ENCODE measurements at places on chromosomes 12 and 14.

DNA sequence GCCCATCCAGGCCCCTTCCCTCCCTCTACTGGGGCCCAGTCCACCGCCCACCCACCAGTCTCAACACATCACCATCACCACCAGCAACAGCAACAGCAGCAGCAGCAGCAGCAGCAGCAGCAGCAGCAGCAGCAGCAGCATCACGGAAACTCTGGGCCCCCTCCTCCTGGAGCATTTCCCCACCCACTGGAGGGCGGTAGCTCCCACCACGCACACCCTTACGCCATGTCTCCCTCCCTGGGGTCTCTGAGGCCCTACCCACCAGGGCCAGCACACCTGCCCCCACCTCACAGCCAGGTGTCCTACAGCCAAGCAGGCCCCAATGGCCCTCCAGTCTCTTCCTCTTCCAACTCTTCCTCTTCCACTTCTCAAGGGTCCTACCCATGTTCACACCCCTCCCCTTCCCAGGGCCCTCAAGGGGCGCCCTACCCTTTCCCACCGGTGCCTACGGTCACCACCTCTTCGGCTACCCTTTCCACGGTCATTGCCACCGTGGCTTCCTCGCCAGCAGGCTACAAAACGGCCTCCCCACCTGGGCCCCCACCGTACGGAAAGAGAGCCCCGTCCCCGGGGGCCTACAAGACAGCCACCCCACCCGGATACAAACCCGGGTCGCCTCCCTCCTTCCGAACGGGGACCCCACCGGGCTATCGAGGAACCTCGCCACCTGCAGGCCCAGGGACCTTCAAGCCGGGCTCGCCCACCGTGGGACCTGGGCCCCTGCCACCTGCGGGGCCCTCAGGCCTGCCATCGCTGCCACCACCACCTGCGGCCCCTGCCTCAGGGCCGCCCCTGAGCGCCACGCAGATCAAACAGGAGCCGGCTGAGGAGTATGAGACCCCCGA lies 6.8 kb upstream of the RNU7-1 start:
- DNase-seq, result no peak

- no peak for DNase-seq
These were observed 55.1 kb downstream of the TTC6 start for GRCh38 chr14:37650356-37651037.

- DNase-seq, result no peak
These were observed 26.4 kb downstream of the KCNK13 start for GRCh38 chr14:90088176-90088575.

GRCh38 chr12:102376781-102377180 lies 103.6 kb downstream of the IGF1 start:
- DNase-seq, result no peak

DNA sequence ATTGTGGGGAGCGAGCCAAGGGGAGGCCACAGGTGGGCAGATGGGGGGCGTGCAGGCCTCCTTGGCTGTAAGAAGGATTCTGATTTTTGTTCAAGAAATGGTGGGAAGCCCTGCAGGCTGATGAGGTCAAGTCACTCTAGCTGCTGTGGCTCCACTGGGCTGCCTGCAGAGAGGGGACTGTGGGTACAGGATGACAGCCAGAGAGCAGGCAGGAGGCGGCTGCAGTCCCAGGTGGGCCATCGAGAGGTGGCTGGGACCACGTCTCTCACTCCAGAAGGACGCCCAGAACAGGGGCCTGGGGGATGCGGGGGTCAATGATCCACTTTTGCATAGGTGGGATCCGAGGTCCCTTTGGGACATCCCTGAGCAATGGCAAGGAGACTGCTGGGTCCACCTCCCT lies 9.1 kb downstream of the NCOR2 start:
- no peak for DNase-seq

DNA sequence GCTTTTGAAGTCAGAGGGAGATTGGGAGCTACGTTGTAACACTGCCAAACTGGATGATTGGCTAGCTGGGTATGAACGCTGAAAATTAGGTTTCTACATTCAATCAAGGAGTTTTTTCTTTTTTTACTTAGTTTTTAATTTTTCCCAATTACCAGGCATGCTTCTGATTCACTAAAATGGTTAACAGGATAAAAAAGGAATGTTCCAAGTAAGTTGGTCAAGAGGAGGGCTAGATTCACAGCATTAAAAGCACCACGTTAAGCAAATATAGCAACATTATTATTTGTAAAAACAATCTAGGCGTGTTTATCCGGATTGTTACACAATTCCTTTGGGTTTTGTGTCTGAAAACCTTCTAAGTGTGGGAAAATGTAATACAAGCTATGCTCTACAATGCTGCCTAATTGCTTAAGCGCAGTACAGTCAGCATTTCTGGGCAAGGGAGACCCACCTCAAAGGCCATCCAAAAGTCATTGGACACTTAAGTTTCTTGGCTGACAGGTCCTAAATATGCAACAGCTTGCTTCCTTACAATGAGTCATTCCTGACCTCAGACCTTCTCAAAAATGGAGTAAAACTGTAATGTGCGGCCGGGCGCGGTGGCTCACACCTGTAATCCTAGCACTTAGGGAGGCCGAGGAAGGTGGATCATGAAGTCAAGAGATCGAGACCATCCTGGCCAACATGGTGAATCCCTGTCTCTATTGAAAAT lies 1.2 kb downstream of the RPLP0 start:
- no peak for DNase-seq

GRCh38 chr12:40775661-40776060 lies 83.4 kb downstream of the CNTN1 start:
- DNase-seq, result no peak

- no peak for DNase-seq
These were observed 4.7 kb downstream of the SRGAP1 start for GRCh38 chr12:63849106-63849620.

DNA sequence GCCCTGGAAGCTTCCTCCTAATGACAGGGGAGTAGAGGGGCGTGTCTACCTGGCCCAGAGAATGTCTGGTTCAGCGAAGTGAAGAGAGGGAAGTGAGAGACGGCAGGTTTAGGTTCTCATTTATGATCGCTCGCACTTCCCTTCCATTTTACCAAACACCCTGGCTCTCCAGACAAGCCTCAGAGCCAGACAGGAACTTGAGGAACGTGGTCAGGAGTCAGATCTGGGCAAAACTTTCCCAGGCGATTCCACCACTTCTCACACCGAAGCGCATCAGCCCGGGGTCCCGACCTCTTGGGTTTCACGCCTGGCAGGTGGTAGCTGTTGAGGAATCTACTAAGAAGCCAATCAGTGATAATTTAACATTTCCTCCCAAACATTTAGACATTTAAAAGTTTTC lies 21.3 kb downstream of the ACTN1 start:
- DNase-seq, result no peak

DNA sequence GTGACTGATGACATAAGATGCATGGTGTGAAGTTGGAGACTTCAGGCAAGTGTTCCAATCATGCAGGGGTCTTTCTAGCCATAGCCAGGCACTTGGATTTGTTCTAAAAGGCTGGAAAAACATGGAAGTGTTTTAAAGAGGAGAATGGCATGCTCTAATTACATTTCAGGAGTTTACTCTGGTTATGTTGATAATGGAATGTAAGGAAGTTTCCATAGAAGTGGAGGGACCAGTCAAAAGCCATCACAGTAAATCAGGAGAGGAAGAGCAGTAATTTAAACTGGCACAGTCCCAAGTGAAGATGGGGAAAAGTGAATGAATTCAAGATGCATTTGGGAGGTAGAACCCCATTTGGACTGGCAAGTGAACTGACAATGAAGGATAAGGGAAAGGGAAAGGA lies 13.9 kb upstream of the FRS2 start:
- DNase-seq, result no peak

GRCh38 chr14:88305528-88306322 lies 17.3 kb downstream of the KCNK10 start:
- DNase-seq, result no peak

DNA sequence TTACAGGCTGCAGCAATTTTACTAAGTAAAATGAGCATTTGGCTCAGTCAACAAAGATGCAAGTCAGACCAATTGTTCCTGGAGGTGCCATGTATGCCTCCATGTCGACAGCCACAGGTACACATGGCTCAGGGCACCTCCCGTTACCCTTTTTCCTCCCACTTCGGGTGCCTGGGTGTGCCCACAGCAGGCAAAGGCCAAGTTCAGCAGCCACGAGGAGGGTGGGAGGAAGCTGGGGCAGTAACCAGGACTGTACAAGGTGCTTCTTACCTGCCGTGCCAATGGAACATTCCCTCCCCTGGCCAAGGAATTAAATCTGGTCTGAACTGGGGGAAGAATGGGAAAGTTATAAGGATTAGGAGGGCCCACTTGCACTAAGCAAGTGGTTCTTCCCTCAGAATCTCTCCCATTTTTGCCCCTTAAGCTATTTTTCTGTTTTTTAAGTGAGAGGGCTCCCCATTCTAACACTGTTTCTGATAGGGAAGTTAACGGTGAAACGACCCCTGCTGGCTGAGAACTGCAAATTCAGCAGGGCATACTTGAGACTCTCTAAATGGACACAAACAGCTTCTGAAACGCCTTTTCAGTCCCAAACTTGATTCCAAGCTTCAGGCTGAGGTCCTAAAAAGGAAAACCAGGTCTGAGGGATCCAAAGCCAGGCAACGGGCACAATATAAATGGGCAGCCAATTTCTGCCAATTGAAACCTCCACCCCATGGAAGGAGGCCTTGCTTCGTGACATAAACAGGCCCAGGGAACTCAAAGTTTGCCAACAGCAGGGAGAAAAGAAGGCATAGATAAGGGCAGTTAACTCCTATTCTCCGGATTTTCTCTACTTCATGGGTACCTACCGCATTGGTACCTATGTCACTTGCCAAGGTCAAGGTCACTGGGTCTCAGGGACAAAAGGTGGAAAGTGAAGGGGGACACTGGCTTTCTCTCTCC lies 24.8 kb downstream of the CLECL1 start:
- peak; percentile 57 for DNase-seq

- no peak for DNase-seq
These were observed 20.2 kb downstream of the FBXL14 start for GRCh38 chr12:1573960-1574864.

- DNase-seq, result no peak
These were observed 488.3 kb upstream of the SYT1 start for GRCh38 chr12:78376257-78376656.

GRCh38 chr14:89563471-89563870 lies 146.4 kb upstream of the FOXN3 start:
- no peak for DNase-seq

DNA sequence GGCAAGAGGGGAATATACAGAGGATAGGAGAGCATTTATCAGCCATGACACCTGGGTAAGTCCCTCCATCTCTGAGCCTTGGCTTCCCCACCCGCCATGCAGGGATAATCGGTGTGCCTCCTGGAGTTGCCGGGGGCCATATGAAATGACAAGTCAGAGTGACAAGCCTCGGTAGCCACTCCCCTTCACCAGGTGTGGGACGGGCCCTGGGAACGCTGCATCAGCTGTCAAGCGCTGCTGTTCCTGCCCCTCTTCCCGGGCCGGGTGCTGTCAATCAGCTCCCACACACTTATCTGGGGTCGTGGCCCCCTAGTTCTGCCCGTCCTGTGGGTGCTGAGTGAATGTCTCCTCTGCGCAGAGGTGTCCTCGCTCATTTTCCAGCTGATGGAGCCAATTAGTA lies 57.2 kb downstream of the MVK start:
- DNase-seq, result no peak

DNA sequence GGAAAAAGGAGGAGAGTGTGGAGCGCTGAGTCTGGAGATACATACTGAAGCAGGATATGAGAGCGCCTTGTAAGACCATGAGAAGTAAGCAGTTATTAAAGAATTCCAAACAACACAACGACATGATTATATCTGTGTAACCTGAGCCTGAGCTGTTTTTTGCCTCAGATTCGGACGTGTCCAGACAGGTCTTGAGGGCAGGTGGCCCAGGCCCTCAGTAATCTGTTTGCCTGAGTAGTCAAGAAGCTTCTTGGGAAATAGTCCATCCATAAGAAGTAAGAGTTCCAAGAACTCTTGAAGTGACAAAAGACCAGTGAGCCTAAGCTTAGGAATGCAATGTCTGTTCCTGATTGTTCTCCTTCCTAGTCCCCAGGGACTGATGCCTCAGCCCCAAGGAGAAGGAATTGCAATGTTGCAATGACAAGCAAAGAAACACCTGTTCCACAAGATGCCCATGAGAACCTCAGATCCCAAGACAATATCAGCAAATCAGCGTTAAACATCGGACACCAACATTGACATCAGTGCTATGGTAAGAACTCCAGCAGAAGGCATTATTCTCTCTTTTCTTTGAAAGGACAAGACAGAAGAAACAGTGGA lies 34.7 kb upstream of the ADAMTS20 start:
- DNase-seq, result no peak

- peak; percentile 55 for DNase-seq
These were observed 3.7 kb downstream of the TMEM253 start for GRCh38 chr14:21104448-21105060.

DNA sequence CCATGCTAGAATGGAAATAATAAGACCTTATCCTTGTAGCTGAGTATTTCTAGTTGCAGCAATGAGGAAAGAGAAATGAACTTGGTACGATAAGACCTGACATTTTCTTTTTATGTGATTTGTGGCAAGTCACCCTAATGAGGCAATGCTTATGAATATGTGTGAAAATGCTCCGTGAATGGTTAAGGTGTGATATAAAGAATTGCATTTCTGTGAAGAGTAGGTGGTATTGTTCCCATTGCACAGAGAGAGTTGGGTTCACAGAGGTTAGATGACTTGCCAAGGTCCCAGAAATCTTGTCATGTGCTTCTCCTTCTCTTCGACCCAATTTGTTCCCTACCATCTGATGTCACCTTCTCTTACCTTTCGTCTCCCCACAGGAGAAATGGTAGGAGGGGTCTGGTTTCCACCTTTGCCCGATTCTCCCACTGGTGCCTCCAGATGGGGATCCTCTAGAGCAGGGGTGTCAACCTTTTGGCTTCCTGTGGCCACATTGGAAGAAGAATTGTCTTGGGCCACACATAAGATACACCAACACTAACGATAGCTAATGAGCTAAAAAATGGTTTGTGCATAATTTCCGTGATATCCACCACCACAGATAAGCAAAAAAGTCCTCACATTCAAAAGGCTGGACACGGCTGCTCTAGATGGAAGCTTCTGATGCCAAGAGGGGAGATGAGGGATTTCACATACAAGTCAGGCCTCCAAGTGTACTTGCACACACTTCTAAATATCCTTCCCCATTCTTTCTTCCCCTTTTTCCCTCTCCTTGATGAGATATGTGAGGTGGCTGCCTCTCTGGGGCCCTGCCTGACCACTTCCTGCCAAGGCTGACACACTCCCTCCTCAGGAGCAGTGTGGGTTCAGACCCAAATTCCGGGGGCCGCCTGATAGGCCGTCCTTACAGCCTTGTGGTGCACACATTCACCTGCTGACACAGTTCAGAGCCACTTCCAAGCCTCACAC lies 96.1 kb downstream of the PLXNC1 start:
- DNase-seq, result peak; percentile 5

- DNase-seq, result no peak
These were observed 8.8 kb upstream of the PLEKHG6 start for GRCh38 chr12:6301721-6302120.

- no peak for DNase-seq
These were observed 1108.6 kb downstream of the LRFN5 start for GRCh38 chr14:42715316-42715715.

- no peak for DNase-seq
These were observed 61.9 kb downstream of the CHGA start for GRCh38 chr14:92984896-92985295.

GRCh38 chr12:101995684-101996083 lies 66.1 kb downstream of the WASHC3 start:
- no peak for DNase-seq

Measured in T-helper 9 cell (primary cell).